Motor neuron (in vitro differentiated cells): ENCODE measurements at places on chromosomes 3 and 15. TPM values are rescaled to one million over a fixed set of nuclear protein-coding genes. Genes with fewer than 3 reads are reported as not detected.

DNA sequence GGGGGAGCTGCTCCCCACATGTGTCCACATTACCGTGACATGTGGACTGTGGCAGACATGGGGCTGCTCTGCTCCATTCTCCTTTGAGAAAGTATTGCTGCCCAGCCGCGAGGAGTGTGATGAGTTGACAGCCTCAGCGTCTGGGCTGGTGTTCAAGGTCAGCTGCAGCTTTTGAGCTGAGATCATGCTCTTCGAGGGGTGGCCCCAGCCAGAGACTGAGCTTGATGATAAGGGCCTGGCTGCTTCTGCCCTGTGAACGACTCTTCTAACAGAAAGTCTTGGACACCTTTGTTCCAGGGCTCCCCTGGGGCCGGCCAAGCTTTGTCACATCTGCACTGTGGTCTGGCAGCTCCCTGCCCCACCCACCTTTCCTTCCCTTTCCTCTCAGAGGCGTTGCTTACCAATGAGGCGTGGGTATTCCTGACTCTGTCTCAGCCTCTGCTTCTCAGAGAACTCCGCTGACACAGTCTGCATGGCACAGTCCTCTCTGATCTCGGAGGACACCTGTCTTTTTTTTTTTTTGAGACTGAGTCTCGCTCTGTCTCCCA, 86.6 kb downstream of the CHRD start:
- peak; percentile 52 for ATAC-seq

DNA sequence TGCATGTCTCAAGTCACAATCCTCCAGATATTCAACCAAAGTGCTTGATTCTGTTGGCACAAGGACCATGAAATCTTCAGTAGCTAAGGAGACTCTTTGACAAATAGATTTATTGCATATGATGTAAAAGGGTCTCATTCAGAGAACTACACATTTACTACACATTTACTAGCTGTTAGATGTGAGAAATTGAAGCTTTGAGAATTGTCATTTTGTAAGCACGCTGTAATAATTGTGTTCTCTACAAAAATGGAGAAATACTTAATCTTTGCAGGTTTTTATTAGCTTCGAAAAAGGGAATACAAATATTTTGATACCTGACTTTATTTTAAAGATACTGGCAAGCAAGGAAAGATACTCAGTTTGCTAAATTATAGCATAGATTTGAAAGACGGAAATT, 70.2 kb upstream of the CHD2 start:
- no peak for ATAC-seq

CCDC54 gene
- total RNA-seq, result 0.05 and 0.13 TPM in 2 replicates

DNA sequence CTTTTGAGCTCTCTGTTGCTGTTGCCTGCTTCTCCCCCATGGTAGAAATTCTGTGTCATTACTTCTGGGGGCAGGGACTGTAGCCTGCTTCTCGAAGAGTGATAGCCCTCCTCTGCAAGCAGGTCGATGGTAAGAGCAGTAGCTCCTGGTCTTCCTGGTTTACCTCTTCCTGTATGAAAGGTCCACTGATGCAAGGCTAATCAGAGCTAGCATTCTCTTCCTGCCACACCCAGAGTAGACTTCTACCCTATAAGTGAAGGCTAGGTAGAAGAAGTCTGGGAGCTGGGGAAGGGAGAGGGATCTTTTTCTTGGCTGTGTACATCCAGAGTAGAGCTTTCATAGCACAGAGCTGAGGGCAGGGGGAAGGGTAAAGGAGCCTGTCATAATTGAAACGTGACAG, 357.0 kb downstream of the SQOR start:
- ATAC-seq, result no peak

- ATAC-seq, result no peak
These were observed 74.0 kb downstream of the CHSY1 start for GRCh38 chr15:101177866-101178265.

- ATAC-seq, result peak; percentile 40
These were observed at the start of gene MAPKAPK3 for GRCh38 chr3:50617096-50617791. TSS of gene MAPKAPK3 (plus strand) at chr3:50617151. CDS start at chr3:50617566, 415 bp downstream.

GRCh38 chr3:145522893-145523651, 637.9 kb downstream of the PLOD2 start:
- no peak for ATAC-seq
